Upper lobe of right lung (tissue), 1 donor: ENCODE measurements at places on chromosomes 6 and 20. TPM values are rescaled to one million over a fixed set of nuclear protein-coding genes. Genes with fewer than 3 reads are reported as not detected.
A peak's percentile ranks its signal among the peaks of the same experiment; 100 is the strongest.

VSX1 gene
- total RNA-seq: not detected

GRCh38 chr6:121319112-121319553 lies 15.1 kb downstream of the TBC1D32 start:
- DNase-seq: no peak

DNA sequence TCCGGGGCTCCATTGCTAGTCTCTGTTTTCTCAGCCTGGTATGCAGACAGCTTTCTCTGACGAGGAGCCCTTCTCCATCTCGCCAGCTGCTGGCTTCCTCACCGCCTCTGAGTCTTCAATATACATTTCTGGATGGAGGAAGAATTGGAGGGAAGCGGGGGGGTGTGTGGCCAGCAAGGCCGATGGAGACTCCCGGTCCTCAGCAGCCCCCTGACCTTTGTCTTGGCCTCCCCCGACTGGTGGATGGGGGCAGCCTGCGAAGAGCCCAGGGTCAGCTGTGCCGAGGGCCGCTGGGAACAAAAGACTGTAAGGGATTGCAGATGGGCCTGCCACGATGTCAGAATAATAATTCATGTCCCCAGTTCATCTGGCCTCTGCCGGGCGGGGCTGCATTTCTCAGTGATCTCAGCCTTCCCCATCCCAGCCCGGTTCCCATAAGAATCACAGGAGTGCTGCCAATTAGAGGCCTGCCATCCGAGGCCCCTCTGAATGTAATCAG lies 54.3 kb upstream of the STX16 start:
- DNase-seq: no peak

- DNase-seq: no peak
Observed at GRCh38 chr20:19807191-19807945, 49.3 kb downstream of the RIN2 start.

DNA sequence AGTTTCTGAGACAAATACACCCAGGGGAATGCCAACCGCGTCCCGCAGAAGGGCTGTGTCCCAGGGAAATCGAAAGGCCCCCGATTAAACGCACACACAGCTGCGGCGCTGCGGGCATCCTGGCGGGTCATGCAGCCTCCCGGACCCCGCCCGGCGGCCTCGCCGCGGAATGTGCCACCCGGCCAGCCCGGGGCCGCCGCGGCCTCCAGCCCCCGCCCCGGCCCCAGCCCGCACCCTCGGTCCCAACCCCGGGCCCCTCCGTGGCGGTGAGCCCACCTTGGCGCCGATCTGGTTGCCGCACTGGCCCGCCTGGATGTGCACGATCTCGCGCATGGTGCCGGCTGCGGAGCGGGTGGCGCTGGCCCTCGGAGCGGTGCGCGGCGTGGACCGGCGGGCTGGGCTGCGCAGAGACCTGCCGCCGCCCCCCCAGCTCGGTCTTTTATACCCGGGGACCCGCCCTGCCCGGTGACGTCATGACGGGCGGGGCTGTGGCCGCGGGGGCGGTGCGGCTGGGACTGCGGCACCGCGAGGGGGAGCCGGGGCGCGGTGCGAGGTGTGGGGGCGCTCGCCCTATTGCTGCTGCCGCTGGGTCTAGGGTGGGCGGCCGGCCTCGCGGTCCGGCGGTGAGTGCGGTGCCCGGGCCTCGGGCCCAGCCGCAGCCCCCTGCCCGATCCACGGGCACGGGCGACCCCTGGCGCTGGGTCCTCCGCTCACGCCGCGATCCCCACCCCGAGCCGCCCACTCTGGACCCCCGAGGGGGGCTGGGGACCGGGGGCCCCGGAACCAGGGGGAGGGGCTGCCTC lies at the start of gene TUBB2A:
TSS of gene TUBB2A (minus strand) at position 414 of the 803 bp plus-strand sequence. CDS start at position 333, 81 bp downstream.
- peak; percentile 91 for DNase-seq

DNA sequence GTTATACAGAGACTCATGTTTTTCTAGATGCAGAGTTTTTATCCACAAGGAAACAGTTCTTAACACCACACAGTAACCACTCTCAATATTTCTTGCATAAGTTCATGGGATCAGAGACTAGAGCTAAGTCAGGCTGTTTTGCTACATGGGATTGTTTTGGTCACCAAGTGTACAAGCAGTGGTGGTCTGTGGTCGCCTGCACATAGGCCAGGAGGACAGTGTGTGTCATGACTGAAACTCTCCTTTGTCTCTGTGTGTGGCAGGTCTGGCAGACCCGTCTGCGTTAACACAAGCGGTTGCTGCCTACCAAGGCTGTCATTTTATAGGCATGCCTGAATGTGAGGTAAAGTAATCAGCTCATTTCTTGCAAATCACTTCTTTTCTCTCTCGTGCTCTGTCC lies 18.9 kb downstream of the WRNIP1 start:
- DNase-seq: no peak
